Left ventricle myocardium superior (tissue), 1 donor: ENCODE measurements at places on chromosomes 2 and 18.

GRCh38 chr18:79927607-79928562 lies 23.6 kb downstream of the SLC66A2 start:
- peak; percentile 31 for DNase-seq

- DNase-seq: no peak
Measured at GRCh38 chr2:130768191-130768855, 13.0 kb downstream of the AMER3 start.

- no peak for DNase-seq
Measured at GRCh38 chr2:41500895-41501294, 546.9 kb upstream of the PKDCC start.

DNA sequence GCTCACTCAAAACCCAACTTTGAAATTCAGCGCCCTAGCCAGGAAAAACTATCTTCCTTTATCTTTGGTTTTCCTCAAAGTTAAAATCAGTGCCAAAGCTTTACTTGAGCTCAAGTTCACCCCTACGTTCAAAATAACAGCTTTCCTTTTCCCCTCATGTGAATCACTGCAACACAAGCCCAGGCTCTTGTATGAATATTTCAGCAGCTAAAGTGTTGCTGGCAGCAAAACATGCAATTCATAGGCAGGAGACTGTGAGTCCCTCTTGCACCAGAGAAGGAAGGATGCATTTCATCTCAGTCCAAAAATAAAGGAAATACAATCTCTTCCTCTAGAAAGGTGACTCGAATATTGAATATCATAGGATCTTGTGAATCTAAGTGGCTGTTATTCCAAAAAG lies 461.3 kb upstream of the SOX11 start:
- DNase-seq: no peak

- no peak for DNase-seq
Measured at GRCh38 chr18:35484034-35484433, 13.7 kb downstream of the INO80C start.

DNA sequence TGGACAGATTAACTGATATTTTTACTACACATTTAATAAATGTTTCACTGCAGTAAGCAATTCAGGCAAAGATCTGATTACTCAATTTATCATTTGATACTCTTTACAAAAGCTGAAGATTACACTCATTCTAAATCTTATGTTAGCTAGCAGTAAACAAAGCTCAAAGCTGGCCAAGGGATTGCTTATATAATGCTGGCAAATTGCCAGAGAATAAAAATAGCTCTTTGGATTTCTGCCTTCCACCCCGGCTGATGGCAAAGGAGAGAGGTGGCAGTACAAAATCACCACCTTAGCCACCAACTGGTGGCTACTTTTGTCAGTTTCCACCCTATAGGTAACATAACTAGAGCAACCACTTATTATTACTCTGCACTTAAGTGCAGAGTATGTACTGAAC lies 320.5 kb downstream of the FSIP2 start:
- DNase-seq: no peak

DNA sequence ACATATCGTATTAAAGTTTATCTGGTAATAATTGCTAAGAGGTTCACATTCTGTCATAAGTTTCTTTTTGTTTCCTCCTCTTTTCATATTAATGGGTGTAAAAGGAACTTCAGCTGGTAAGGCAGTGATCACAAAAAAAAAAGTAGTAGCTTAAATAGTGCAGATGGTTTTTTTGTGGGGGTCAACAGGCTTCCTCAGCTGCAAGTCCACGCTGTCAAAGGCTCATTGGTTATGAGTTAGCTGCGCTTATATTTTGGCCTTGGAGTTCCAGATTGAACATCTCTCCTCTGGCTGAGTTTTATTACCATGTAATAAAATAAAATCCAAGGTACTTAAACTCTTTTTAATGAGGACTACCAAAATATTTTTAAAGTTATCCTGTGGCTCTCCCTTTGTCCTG lies 277.0 kb upstream of the ZEB2 start:
- no peak for DNase-seq

DNA sequence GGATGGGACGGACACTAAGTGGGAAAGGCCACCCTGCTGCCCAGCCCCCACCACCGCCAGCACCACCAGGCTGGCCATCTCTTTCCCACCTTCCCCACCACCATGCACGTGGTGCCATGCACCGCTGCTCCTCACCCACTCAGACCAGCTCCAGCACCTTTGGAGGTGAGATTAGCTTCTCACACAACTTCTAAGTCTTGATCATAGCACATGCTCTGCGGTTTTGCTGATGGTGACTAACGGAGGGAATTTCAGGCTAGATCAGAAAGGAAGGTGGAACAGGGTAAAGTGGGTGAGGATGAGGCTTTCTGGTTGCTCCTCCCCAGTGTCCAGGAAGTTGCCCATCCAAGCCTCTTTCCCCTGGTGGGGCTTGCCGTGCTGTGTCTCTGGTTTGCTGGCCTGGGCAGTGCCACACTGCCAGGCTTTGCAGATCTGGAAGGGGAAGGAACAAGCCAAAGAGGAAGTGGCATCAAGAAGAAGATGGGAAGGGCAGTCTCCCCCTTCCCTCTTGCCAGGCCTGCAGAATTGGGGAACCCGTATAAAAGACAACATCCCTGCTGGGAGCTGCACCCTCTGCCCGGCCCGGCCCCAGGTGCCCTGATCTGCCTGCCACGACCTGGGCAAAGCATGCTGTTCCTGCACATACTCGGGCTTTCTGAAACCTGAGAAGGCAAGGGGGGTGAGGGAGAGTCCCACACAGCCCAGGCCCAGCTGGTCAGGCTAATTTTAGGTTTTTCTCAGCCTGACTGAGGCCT lies 44.3 kb upstream of the CAB39 start:
- peak; percentile 64 for DNase-seq

GRCh38 chr2:11858883-11859282 lies 112.5 kb downstream of the LPIN1 start:
- DNase-seq: no peak

- no peak for DNase-seq
Measured at GRCh38 chr2:108924580-108925251, 64.3 kb downstream of the EDAR start.

- DNase-seq: no peak
Measured at GRCh38 chr2:157261199-157261782, 3.8 kb downstream of the GALNT5 start.
